ENCODE measurements at places on chromosomes 3 and 15. TPM values are rescaled to one million over a fixed set of nuclear protein-coding genes. Genes with fewer than 3 reads are reported as not detected.

Gene TMEM44
- 46.1 TPM for total RNA-seq

Gene TRH
- not detected for total RNA-seq

Gene GPR156
- not detected for total RNA-seq

Gene MGLL
- total RNA-seq, result 271 TPM

Gene KLHL40
- not detected for total RNA-seq

Gene IL16
- total RNA-seq, result 9.2 TPM

Gene DISP2
- total RNA-seq, result 13.7 TPM

Gene KLHDC8B
- 12.5 TPM for total RNA-seq

Gene ALPK3
- 1.0 TPM for total RNA-seq

Gene PIGBOS1
- 10.1 TPM for total RNA-seq

DNA sequence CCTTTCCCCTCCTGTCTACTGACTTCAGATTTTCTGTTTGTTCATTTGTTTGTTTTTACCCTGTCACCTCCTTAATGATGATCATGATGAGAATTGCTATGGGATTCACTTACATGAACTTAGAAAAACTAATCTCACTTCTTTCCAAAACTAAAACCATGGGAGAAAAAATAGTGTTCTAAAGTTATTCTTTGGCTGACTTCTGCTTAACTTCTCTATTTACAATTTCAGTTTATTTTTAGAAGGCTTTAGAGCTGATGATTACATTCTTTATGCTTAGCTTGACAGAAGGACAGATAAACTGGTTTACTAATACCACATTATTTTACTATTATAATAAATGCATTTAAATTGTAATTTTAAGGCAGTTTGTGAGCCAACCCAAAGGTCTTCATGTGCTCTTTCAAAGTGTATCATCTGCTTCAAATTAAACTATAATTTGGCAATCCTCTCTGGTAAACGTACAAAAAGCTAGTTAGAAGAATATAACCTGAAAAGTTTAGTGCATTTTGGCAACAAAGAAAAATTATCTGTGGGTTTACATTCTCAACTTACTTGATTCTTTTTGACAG is 676.8 kb upstream of the UBE2E2 start:
- DNase-seq, result no peak

GRCh38 chr3:16704941-16705340 is 99.7 kb upstream of the DAZL start:
- no peak for DNase-seq

GRCh38 chr3:197847866-197848401 is 56.9 kb downstream of the LRCH3 start:
- DNase-seq, result peak; percentile 31

DNA sequence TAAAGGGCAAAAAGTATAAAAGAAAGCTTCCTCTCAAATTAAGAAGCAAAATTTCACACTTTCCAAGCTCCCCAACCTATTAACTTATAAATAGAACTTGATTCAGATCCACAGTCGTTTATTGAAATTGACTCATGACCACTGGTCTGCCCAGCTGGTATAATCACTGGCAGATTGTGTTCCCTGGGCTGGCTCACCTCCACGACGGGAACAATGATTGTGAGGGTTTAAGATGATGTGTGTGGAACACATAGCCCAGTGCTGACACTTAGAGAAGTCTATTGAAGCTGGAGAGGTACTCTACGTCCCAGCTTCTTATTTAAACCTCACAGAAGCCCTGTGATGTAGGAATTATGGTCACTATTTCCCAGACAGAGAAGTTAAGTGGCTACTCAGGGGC is 90.4 kb downstream of the MB21D2 start:
- DNase-seq, result no peak

DNA sequence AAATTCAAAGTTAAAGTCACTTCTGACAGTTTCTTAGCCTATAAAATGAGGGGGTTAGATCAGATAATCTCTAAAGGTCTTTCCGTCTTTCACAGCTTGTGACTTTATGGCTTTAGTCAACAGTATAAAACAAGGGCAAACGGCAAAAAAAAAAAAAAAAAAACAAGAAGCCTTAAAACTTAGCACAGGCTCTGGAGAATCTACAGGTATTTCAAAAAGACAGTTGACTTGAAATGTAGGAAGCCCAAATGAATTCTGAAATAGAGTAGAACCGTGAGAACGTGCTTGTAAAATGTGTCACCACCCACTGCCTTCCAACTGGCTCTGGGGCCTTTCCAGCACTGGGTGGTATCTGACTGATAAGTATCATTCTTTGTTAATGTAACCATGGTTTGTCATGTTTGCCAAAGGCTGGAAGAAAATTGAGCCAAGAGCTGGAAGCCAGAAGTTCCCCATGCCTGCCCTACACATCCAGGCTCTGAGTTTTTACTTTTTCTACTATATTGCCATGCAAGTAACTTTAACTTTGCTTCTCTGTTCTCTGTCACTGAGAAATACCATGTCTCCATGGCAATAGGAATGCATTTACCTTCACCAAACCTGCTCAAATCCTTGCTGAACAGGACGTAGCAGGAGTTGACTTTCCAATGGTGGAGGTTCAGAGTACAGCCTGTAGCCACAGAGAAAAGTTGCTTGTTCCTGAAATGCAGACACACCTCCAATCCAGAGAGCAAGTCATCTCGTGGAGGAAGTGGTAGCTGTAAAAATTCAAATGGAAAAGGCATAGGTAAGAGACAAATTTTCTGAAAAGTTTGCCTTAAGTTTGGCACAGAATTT is 35.8 kb upstream of the THSD4 start:
- peak; percentile 48 for DNase-seq

DNA sequence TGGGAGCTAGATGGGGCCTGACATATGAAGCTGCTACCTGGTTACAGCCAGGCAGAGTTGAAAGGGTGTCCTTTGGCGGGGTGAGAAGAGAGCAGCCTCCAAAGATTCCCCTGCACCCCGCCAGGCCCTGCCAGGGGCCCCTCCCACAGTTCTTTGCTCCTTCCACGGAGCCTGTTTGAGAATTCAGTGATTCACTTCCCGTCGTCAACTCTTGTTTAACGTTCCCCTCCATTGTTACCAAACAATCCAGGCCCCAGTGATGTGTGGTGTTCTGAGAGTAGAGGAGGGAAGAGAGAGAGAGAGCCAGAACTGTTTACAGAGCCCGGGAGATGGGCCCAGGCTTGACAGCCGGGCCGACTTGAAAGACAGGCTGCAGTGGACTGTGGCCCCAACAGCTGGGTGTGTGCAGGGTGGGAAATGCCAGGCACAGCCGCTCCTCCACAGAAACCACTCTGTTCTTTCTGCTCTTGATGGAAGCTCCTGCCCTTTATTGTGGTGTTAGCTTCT is 81.5 kb downstream of the SMAD3 start:
- DNase-seq, result peak; percentile 79

- no peak for DNase-seq
Observed at GRCh38 chr3:38757721-38758120, 58.3 kb downstream of the SCN10A start.

GRCh38 chr15:78368651-78369050 is 28.5 kb downstream of the CRABP1 start:
- DNase-seq, result peak; percentile 40

DNA sequence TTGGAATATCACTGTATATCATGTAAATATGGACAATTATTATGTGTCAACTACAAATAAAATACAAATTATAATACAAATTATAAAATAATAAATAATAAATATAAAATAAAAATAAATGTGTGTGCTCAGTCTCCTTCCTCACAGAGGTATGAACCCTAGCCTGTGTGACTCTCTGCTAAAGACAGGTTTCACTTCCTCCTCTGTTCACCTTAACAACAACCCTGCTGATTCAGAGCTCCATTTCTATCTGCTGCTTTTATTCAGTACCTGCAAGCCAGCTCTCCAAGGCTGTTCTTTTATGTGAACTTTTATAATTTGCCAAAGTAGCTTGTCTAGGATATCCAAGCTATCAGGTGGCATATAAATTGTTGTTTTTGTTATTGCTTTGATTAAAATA is 610.7 kb upstream of the GRM7 start:
- DNase-seq, result no peak

DNA sequence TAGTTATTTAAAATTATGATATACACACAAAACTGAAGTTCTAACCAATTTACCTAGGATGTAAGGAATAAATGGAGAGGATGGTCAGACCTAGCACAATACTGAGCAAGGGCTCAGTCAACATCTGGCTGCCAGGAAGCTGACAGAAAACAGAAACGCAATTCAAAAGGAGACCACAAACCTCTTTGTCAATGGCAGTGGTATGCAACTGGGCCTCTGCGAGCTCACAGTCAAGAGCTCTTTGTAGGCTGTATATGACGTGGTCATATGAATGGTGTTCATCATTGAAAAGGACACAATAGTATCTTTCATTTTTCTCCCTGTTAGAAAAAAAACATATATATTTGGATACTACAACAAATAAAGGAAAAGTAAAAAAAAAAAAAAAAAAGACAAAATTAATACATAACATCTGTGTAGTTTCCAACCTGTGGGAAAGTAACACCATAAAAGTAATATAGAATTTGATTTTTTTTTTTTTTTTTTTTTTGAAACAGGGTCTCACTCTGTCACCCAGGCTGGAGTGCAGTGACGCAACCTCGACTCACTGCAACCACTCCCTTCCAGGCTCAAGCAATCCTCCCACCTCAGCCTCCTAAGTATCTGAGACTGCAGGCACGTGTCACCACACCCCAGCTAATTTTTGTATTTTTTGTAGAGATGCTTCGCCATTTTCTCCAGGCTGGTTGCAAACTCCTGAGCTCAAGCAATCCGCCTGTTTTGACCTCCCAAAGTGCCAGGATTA is 37.9 kb downstream of the UBR1 start:
- no peak for DNase-seq

DNA sequence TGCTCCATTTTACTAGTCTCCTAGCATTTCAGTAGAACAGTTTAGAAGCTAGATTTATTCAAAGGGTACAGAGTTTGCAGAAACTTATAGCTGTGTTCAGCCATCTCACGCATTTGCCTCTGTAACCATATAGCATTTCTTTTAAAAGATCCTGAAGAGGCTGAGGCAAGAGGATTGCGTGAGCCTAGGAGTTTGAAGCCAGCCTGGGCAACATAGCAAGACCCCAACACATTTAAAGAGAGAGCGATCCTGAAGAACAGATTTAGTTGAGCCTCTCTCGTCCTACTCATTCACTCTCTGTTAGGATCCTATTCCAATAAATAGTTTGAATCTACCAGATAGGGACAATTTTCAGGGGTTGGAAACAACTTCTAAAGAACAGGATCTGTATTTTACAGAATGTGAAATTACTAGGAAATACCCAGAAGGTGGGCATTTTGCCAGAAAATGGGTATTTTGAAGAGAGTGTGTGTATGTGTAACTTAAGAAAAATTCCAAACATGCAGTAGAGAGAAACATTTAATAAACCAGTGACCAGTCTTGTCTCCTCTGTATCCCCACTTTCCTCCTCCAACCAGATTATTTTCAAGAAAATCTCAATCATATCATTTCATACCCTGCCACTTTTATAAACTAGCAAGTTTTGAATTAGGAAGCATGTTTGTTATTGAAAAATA is 4.5 kb downstream of the EIF3J start:
- no peak for DNase-seq

DNA sequence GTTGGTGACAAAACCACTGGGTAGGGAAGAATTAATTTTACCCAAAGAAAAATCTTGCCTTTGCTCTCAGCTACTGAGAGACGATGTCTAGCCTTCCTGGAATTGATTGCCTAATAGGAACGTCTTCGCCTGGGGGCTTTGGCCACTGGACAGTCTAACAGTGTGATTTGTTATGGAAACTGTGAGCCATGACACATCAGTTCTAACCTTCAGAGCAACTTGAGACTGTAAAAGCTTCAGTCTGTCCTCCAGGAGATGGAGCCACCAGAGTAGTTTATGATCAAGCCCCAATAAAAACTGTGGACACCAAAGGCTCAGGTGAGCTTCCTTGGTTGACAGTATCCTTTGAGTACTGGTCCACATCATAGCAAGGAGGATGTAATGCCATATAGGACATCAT is 235.8 kb upstream of the TMCO5A start:
- no peak for DNase-seq

DNA sequence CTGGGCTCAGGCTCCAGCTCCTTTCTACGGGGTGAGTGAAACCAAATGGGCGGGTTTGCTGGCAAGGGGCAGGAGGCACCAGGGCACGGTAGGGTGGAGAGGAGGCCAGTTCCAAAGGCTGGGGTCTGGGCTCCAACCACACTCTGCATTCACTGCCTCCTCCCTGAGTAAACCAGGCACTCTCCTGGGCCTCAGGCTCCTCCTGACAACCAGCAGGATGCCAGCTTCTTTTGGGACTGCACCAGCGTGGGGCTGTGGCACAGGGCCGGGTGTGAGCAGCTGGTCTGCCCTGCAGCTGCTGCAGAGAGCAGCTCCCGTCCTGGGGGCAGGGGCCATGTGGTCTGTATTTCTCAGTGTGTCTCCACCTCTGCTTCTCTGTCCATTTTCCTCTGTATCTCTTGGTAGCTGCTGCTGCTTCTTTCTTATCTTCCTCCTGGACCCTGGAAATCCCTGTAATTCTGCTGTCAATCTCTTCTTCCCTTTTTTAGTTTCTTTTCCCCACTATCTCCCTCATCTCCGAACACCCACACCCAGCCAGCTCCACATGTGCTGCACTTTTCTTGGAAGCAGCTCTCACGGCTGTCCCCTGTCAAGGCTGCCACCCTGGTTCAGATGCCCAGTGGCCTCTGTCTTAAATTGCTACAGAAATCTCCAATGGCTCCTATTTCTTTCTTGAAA is 54.9 kb upstream of the TBC1D21 start:
- no peak for DNase-seq

GRCh38 chr3:54213907-54214306 is 91.6 kb downstream of the CACNA2D3 start:
- DNase-seq, result no peak

GRCh38 chr3:158571969-158572765 is 1.2 kb downstream of the MLF1 start:
- DNase-seq, result no peak
